ENCODE measurements at places on chromosomes 1 and 21. TPM values are rescaled to one million over a fixed set of nuclear protein-coding genes. Genes with fewer than 3 reads are reported as not detected.

RPS27 gene
- total RNA-seq: 1,488 TPM

NCF2 gene
- 99.0 TPM for total RNA-seq

TSPEAR gene
- total RNA-seq: 0.43 TPM

DNA sequence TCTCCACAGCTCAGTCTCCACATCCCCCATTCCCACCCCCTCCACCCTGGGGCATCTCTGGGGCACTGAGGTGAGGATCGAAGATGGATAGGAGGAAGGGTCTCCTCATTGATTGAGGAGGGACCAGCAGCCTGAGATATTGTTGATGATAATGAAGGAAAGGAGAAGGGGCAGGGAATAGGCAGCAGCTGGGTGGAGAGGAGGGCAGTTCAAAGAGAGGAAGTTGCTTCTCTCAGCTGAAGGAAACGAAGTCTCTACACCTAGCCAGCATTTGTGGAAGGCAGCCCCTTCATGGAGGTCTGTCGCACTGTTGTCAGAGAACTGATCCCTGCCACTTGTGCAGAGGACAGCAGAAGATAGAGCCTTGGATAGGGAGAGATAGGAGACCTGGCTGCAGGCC lies 5.7 kb downstream of the KNCN start:
- DNase-seq: no peak

DNA sequence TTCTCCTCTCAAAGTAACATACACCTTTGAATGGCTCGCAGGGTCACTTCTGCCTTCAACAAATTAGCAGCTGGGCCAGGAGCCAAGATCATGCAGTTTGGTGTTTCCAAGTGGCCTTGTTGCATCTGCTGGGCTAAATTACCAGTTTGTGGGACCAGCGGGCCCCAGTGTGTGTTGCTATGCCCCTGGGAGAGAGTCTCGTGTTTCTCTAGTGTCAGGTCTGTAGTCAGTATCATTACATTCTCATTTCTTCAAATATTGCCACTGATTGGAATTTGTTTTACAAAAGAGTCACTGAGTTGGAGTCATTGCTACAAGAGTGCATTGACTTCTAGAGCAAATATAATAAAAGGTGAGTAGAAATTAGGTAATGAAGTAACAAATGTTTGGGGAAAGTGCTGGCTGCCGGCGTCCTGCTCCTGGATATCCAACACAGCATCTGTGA lies 35.5 kb downstream of the RHOU start:
- DNase-seq: no peak

DNA sequence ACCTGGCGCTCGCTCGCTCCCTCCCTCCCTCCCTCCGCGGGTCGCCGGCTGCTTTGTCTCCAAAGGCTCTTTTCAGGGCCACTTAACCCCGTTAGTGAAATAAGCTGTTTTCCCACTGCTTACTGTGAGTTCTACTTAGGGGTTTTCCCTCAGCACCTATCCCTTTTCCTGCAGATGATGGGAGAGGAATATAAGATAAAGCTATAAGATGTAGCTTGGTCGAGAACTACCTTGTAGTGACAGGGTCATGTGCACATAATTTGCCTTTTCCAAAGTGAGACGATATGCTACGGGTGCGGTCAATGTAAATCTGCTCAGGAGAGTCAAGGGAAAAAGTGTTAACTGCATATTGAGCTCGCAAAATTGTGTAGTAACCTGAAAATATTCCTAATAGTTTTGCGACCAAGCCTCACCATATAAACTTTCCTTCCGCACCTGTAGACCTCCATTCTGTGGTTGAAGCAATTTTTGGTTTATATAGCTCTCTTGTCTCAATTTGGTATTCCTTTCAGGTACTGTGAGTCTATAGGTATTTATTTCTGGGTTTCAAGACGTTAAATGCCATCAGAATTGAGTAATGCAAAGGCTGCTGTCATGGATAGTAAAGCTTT lies 55.8 kb upstream of the BOLA1 start:
- DNase-seq: peak; percentile 61

DNA sequence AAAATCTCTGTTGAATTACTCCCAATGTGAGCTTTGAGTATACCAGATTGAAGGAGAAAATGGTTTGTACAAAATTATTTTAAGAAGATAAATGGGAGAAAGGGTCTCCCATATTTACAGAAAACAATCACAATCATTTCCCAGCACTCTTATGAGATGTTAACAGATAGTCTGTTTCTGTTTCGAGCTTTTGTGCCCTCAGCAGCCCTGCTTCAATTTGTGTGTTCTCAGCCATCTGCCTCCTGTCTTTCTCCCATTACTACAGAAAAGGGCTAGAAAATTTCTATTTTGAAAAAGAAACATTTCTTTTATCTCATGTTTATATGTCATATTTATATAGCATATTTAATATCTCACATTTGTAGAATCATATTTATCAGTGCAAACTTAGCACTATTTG lies 498.4 kb downstream of the TTLL7 start:
- no peak for DNase-seq

DNA sequence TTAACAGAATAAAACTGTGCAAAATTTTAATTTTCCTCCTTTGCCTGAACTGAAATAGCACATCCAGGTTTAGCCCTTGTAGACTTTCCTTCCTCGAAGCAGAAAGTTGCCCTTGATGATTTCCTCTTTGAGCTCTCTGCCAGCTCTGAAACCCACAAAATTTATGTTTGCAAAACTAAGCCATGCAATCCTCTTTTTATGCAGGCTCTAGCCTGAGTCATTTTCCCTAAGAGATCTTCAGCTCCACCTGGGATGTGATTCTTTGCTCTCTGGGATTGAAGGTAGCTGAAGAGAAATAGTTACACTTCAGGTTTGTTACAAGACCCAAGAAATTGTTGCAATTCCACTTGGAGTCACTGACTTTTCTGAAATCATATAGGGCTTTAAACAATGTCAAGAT lies 1.4 kb upstream of the F3 start:
- DNase-seq: no peak

DNA sequence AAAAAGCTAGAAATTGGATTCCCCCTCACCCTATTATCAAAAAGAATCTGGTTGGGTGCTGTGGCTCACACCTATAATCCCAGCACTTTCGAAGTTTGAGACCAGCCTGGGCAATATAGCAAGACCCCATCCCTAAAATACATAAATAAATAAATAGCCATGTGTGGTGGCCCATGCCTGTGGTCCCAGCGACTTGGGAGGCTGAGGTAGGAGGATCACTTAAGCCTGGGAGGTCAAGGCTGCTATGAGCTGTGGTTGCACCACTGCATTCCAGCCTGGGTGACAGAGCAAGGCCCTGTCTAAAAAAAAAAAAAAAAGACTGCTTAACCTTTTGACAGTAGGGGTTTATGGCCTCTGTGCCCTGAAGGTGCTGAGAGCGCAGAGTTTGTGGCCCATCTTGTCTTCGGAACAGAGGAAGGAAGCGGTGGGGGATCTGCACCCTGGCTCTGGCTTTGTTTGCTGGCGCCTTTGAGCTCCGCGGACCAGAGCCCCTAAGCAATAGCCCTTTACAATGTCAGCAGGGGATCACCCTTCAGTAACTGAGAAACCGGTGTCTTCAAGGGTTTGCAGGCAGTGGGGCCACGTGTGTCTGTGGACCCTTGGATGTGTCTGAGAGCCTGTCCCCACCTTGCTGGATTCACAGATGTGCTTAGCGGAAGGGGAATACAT lies 22.1 kb downstream of the SLC2A7 start:
- DNase-seq: no peak

GRCh38 chr1:100037656-100037926 lies 67.8 kb downstream of the SLC35A3 start:
- DNase-seq: no peak

DNA sequence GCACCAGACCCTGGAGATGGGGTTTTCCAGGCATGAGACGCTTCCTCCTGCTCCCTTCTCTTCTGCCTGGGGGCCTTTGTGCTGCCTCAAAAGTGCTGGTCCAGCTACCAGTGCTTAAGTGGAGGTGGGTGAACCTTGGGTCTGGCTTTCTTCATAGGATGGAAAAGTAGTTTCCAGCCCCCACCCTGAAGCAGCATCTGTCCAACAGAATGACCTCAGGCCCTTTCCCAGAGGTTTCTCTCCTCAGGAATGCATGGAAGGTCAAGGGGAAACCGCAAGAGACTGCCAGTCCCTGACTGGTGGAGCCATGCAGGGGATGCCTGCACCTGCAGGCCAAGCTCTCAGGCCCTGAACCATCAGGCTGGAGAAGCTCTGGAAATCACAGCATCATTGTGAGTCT lies 63.8 kb downstream of the HMGB4 start:
- DNase-seq: no peak
